ENCODE measurements at places on chromosomes 11 and 22.

GRCh38 chr11:130006929-130007328 is 4.3 kb upstream of the PRDM10 start:
- DNase-seq: no peak

DNA sequence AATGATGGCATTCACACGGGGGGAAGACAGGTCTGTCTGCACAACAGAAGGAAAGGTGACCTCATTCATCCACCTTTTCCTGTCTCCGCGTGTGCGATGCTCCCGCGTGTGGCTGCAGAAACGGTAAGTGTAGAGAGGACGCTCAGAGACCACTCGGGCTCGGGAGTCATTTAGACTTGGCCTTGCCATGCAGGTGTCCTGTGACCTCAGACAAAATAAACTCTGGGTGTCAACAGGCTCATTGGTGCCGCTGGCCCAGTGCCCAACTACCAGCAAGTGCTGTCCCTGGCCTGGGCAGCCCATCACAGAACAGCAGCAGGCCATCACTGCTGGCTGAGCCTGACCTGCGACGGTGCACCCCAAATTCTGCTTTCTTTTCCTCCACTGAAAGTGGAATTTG is 48.1 kb upstream of the ARFGAP3 start:
- no peak for DNase-seq

GRCh38 chr11:12441231-12441861 is 64.0 kb downstream of the PARVA start:
- DNase-seq: no peak

- no peak for DNase-seq
Measured at GRCh38 chr11:86171627-86172026, 72.9 kb upstream of the EED start.

DNA sequence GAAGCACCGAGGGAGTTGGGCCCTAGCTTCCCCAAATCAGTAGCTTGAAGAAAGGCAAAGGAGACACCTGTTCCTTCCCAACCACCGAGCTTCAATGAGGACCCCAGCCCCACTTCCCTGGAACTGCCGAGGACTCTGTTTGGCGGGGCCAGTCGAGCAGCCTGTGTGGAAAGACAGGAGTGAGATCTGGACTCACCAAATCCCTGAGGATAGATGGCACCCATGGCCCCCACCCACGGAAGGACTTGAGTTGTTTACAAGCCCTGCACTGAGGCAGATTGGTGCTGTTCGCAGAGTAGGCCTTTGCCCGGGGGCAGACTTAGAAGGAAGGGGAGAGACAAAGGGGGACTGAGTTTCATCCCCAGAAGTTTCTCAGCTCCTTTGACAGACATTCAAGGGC is 64.6 kb downstream of the FEZ1 start:
- no peak for DNase-seq

- DNase-seq: no peak
Measured at GRCh38 chr11:33379947-33380346, 122.8 kb downstream of the HIPK3 start.

DNA sequence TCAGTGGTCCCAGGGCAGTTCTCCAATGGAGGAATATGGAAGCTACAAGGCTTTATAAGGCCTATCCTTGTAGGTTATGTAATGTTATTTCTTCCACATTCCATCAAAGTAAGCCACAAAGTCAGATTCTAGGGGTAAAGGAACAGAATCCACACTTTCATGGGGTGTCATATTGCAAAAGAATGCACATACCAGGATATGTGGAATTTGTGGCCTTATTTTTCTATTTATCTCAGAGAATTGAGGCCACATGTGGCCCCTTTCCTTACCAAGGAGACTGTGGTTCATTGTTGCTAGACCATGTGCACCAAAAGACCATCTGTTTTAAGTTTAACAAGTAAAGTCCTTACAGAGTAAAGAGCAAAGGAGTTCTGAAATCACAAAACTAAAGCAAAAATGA is 12.9 kb downstream of the LRRC4C start:
- no peak for DNase-seq

DNA sequence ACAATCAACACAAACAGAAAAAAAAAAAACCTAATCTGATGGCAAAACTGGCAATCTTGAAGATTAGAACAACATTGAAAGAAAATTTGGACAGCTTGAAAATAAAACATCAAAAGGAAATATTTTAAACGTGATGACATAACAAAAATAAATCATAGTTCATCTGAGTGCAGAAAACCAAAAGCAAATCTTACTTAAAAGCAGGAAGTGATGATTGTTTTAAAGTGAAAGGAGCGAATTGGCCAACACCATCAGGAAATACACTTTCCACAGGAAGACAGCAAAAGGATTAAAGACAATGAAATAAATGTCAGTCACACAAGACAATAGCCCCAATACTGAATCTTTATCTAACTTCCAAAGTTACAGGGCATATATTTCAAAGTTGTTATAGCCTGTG is 696.5 kb upstream of the CHORDC1 start:
- no peak for DNase-seq

DNA sequence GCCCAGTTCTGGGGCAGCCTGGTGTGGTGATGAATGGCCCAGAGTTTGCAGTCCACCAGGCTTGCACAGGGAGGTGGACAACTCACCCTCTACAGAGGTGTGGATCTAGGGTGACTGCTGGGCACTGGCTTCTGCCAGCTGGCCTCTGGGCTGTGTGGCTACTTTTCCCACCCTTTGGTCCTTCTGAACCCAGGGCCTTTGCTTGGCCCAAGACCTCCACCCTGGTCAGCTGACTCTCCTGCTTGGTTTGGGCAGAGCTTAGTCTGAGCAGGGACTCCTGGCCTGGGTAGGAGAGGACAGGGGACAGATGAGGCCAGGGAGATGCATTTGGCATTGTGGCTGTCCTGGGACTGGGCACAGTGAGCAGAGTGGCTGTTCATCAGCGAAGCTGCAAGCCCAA is 83.0 kb upstream of the SHANK2 start:
- DNase-seq: no peak

DNA sequence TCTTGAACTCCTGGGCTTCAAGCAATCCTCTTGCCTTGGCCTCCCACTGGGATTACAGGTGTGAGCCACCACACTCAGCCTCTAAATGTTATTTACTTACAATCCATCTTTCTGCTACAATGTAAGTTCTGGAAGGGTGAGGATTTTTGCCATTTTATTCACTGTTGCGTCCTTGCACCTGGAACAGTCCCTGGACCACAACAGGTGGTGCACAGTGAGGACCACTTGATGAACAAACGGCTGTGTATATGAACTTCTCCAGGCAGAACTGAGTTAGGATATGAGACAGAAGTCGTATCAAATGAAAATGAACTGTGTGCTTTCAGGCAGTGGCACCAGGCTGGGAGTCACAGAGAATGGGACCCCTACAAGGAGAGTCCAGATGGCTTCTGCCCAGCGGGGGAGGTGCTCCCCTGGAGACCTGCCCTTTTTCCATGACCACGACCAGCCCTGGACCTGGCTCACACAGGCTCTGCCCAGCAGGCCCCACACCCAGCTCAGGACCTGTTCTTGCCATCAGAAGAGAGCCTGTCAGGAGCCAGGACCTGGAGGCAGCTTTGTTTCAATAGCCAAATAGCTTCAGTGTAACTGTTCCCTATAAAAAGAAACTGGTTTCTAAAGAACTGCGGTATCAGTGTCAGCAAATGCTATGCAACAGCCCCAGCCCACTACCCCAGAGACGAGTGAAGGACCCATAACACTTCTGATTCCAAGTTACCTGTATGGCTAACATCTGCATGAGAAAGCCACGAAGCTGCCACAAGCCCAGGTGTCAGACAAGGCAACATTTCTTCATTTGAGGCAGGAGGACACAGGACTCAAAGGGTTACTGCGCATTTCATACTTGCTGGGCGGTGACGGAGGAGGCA is 104.9 kb downstream of the MICAL3 start:
- DNase-seq: no peak

GRCh38 chr22:25027959-25028840 is 75.7 kb downstream of the KIAA1671 start:
- no peak for DNase-seq

GRCh38 chr11:117605331-117605730 is 191.7 kb downstream of the DSCAML1 start:
- no peak for DNase-seq

DNA sequence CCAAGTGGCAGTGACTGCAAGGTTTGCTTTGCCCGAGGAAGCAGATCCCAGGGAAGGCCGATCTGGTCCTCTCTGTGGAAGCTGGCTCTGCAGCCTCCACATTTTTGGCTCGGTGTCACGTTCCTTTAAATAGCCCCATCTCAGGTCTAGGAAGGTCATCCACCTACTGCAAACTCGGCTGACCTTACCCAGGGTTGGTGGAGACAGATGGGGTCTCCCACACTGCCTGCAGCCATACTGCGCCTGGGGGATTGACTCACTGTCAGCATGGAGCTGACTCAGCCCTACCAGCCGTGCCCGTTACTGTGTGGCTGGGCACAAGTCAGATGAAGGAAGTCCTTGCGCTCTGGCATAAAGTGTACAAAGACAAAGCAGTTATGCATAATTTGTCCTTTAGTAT is 16.9 kb downstream of the CDPF1 start:
- DNase-seq: no peak

- DNase-seq: no peak
Measured at GRCh38 chr11:130161441-130162145, 2.0 kb downstream of the ST14 start.

GRCh38 chr11:104830080-104830479 is 68.2 kb downstream of the CASP12 start:
- DNase-seq: no peak

DNA sequence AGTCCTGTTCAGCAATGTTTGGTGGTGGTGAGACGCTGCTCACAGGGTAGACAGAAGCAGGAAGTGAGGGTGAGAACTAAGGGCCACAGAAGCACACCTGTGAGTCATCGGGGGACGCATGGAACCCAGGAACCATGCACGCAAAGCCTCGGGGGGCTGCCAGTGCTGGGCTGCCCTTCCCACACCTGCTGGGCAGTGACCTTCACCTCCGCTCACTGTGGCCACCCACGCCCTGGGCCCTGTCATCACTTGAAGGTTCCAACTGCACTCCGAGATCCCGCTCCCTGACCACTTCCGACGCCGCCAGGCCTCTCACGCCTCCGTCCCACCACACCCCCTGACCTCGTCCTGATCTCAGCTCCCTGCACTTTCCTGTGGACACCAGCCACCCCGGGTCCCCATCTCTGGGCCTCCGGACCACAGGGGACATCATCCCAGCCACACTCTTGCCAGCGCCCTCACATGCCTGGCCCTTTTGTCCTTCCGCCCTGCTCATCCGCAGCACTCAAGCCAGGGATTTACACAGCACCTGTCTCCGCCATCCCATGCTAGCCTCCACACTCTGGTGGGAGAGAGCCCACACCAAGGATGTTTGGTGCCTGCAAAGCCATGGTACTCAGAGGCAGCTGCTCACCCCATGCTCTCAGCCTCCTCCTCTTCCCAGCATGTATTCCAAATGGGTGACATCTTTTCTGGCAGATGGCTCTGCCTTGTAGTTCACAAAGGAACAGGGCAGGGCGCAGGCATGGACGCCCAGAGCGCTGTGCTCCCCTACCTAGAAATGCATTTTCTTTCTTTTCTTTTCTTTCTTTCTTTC is 23.1 kb upstream of the ATXN10 start:
- no peak for DNase-seq

DNA sequence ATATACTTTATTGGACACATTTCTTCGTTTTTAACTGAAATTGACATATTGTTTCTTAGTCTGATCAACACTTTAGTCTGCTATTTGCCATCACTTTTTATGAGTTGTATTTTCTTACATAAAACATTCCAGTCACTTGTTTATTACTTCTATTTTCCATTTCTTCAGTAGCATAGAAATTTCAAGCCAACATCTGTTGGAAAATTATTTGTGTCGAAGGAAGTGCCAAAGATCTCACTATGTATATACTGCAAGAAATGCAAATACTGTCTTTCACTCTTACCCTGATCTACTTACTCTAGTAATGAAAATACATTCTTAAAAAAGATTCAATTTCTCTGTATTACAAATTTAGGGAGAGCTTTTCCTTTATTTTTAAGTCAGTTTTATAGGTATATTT is 105.9 kb downstream of the SLC17A6 start:
- no peak for DNase-seq

GRCh38 chr11:123838659-123839058 is 32.5 kb upstream of the OR6M1 start:
- no peak for DNase-seq

GRCh38 chr11:84260862-84261261 is 974.7 kb upstream of the CCDC90B start:
- no peak for DNase-seq

- no peak for DNase-seq
Measured at GRCh38 chr11:1988667-1989317, 8.8 kb downstream of the H19 start.

DNA sequence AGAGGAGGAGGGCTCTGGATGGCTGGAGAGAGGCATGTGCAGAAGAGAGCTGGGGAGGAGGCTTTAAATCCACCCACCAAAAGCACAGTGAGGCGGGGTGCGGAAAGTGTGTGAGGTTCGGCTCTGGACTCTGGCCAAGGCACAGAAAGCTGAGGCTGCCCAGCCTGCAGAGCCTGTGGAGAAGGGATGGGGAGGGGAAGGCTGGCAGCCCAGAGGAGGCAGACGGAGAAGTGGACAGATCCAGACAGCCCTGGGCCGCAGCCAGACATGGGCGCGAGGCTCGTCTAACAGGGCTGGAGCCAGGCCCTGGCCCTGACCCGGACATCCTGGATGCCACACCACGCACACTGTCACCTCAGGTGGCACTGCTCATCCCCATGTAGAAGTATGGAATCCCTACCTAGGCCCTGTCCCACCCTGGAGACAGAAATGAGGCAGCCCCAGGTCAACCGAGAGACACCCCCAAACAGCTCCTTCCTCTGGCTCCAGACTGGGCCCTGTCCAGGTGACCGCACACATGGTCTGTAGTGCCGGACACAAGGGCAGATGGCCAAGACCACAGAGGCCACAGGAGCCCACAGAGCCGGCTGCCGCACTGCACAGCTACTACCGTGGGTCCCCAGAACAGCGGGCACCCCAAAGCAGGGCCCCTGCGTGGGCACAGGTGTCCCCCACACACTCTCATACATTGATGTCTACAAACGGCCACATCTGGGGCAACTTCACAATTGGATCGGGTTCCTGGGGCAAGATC is 16.6 kb upstream of the MOB2 start:
- DNase-seq: no peak

DNA sequence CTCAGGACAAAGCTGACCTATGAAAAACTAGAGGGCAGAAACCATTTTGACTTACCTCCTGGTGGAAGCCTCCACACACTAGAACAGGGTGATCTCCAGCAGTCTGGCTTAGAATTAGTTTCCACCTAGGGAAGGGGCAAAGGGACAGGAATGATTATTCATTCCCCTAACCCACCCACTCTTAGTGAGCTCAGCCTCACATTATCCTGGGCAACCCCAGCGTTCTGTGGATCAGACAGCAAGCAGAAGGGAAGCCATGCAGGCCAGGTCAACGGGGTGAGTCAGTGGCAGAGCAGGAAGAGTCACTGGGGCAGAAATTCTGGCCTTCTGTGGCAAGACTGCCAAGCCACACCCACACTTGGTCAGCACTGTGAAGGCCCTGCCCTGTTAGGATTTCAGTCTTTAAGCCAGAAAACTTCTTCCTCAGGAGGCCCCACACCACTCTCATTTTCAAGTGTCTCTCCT is 10.5 kb downstream of the NUMA1 start:
- DNase-seq: no peak

All from activated T-cell treated with anti-CD3 and anti-CD28 coated beads for 4 hours (primary cell).